WTC11 (cell line): ENCODE measurements at places on chromosomes 2 and 18. TPM values are rescaled to one million over a fixed set of nuclear protein-coding genes. Genes with fewer than 3 reads are reported as not detected.

DNA sequence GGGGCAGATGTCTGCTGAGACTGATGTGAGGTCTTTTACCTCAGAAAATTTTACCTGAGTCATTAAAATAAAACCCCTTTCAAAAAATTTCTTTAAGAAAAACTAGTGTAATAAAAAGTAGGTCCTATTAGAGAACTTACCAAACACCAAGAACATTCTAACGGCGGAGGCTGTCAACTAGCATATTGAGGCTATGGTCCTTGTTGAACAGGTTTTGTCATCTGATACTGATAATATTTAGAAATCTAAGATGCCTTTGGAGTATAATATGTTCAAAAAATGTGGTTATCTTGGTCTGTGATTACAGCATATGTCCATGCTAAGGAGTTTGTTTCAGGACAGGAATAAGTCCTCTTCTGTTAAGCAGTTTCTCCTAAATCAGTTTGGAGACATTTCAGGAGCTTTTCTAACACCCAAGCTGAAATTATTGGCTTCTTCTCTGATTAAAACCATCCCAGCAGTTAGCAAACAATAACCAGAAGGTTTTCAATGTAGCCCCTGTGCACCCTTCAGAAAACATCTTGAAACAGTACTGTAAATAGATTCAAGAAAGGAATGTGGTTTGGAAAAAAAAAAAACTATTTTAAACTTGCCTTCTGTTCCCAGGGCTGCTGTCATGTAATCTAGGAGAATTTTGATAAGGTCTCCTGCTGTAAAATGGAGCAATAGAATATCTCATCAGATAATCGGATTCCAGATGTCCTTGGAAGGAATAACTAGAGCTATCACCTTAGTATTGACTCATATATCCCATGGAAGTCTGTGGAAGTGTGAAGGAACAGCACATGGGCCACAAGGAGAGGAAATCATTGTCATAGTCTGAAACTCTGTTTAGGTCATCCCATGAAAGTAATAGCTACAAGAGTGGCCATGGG is 58.7 kb upstream of the B3GNT2 start:
- no peak for DNase-seq

DNA sequence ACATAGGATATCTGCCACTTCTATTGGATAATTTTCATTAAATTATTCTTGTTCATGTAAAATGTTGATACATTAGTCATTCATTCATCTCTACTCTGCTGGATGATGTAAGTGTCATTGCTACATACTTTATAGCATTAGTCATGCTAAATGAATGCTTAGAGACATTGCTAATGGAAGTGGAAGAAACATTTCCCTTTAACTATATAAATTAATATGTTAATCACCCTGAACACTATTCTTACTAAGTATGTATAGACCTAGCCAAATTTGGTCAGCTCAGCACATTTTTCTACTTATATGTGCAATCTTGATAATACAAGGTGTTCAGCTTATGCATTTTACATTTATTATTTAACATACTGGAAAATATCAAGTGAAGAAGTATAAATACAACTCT is 160.2 kb downstream of the DPP4 start:
- no peak for DNase-seq

Gene ASPRV1
- 0.73 to 1.3 TPM (median 1.1 TPM) in 3 replicates for total RNA-seq

Gene SERPINB12
- not detected in 3 replicates for total RNA-seq

Gene DSG1
- 0.07 to 0.09 TPM in 2 of 3 replicates, not detected in the other for total RNA-seq

Gene INHBB
- total RNA-seq = 0.14 to 0.26 TPM (median 0.21 TPM) in 3 replicates

Gene C2orf81
- 2.9 to 3.6 TPM (median 3.3 TPM) in 3 replicates for total RNA-seq
